Activated T-cell treated with anti-CD3 and anti-CD28 coated beads, Interleukin-2, amount 50 U/mL, for 24 hours (primary cell): ENCODE measurements at places on chromosomes 3 and 15.

GRCh38 chr15:33107950-33108349 lies 86.6 kb downstream of the FMN1 start:
- DNase-seq: no peak

DNA sequence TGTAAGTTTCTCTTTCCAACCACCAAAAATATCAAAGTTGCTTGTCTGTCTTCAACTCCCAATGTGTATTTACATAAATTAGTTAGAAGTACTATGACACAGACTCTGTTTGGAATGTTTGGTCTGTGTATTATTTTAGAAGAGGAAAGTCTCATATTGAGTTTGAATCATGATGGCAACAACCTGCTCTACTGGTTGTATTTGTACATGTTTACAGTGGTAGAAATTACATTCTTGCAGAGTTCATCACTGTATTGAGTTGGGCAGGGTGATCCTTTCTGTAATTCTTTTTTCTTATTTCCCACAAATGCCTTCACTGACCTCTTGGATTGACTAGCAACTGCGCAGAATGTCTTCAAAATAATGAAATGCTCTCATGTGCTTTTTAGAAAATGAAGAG lies 149.6 kb downstream of the CHL1 start:
- no peak for DNase-seq

GRCh38 chr3:129953621-129954020 lies 20.9 kb upstream of the TRH start:
- DNase-seq: no peak

DNA sequence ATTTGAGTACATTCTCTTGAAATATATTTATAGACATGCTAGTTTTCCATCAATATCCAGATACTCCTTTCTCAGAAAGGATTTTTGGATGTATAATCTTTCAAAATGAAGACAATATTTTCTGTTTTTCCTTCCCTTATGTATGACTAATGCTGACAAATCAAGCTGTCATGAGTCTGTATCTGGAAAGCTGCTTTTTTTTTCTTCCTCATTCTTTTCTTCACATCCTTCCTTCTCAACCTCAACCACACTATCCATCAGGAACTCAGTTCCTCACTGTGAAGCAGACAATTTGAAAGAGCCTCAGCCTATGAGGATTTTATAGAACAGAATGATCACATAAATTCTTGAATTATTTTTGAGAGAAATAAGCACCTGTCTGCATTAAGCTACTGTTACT lies 335.9 kb upstream of the EPHA6 start:
- no peak for DNase-seq

DNA sequence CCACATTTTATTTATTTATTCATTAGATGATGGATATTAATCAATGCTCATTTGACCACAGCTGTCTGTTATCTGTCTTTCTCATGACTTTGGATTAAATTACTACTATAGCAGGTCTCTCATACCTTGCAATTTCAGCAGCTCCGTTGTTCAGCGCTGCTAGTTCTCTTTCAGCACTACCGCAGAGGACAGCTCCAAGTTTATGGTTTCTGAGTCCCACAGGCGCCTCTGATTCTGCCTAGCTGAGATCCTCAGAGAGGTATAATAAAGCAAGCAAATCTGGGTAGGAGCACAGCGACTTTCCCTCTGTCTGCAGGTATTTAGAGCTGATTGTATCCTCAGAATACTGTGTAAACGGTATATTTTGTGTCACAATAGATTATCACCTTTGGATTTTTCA lies 204.9 kb downstream of the CNTN4 start:
- DNase-seq: no peak

DNA sequence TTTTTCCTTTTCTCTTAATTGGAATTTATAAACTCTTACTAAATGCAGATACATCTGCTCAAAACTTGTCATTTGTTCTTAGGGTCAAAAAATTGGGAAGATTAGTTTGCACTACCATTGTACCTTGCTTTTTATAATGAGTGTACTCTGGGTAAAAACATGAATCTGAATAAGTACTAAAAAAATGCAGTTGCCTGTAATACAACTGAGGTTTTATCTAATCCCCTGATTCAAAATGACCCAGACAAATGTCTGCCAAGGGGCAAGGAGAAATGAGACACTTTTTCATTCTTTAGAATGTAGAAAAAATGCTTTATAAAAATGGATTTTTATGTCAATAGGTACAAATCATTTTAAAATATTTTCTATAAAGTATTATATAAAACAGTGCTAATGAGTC lies 42.4 kb downstream of the RASA2 start:
- no peak for DNase-seq

- DNase-seq: no peak
These were observed 391.4 kb upstream of the RARB start for GRCh38 chr3:25036633-25037032.
